ENCODE measurements at places on chromosomes 3 and 15. TPM values are rescaled to one million over a fixed set of nuclear protein-coding genes. Genes with fewer than 3 reads are reported as not detected.

GRCh38 chr3:33687406-33688010 lies 30.5 kb downstream of the CLASP2 start:
- DNase-seq = no peak

DNA sequence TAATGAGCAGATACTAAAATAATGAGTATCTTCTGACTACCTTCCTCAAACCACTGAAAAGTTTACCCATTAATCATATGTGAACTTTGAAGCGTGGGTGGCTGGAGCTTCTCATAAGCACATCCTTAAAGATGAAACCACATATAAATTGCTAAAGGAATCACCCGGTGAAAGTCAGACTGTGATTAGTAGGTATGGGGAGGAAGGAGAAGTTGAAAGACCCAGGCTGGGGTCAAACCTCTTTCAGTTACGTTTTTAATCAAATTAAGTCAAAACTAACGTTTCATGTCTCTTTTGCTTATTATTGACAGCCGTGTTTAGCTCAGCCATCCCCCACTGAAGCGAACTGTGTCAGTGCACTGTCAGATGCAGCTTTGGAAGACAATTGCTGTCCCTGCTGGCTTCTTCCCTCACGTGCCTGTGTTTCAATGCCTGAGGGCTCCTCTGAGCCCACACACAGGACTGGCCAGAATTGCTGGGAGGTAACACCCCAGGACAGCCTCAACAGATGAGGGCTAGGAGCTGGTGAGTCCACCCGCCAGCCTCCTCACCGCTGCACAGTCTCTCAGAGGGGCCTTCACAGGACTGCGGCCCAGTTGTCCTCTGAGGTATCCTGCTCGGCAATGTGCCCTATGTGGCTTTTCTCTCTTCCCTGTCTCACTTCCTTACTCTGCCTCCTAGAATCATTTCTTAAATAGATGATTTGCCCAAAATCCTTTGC lies 29.3 kb upstream of the SH3BP5 start:
- DNase-seq = peak; percentile 44

- no peak for DNase-seq
Measured at GRCh38 chr3:143410259-143410658, 290.7 kb downstream of the CHST2 start.

The MUC20 gene
- total RNA-seq = 4.6 TPM

DNA sequence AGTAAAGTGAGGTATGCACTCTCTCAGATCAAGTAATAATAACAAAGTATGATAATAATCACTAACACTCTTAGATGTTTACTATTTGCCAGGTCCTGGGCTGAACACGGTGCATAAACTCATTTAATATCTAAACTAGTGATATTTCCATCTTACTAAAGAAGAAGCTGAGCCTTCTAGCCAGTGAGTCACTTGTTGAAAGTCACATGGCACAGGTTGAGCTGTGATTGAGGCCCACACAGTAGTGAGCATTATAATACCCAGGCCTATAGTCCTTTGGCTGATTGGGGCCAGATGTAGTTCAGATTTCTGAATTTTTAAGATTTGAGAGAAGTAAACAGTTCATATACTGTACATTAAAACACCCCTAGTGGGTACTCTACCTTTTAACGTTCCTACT lies 93.2 kb upstream of the CCDC80 start:
- DNase-seq = no peak

The BCL2A1 gene
- 189 TPM for total RNA-seq

DNA sequence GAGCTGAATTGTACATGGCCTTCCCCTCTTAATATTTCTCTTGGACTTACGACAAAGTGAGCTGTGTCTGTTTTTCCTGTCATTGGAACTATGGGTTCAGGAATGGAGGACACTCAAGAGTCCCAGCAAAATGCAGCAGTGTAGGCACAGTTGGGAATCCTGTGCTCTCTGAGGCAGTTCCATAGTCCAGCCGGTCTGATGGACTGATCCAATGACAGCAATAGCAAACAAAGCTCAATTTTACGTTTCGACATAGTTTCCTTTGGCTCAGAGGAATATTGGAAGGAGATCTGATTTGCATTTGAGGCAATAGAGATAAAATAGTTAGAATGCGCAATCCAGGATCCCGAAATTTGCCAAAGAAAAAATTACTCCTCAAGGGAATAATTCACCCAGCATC lies 276.9 kb upstream of the CNTN3 start:
- DNase-seq = no peak

GRCh38 chr3:192481638-192482037 lies 245.7 kb downstream of the FGF12 start:
- no peak for DNase-seq

- no peak for DNase-seq
Measured at GRCh38 chr15:50050986-50051743, 67.9 kb downstream of the ATP8B4 start.

The RPSA gene
- total RNA-seq = 2,952 TPM

The ACTC1 gene
- not detected for total RNA-seq

The FETUB gene
- total RNA-seq = not detected

The IQCH gene
- total RNA-seq = 1.1 TPM

DNA sequence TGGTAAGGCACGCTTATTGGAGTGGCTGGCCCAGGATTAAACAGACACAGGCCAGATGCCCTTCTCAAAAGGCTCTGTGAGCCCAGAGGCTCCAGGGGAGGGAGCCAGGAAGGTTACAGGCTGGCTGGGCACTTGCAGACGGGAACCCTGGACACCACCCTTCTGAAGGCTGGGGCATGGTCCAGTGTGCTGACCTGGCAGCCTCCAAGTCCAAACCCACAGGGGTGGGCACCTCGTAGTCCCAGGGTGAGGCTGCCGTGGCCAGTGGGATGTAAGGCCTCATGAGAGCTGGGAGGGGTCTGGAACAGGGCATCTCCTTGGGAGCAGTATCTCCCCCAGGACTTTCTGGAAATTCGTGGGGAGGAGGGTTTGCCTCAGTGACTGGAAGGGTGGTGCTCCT lies 19.6 kb downstream of the EFCC1 start:
- DNase-seq = no peak

GRCh38 chr3:39038165-39038564 lies 13.6 kb downstream of the SCN11A start:
- DNase-seq = no peak

- DNase-seq = no peak
Measured at GRCh38 chr15:88255484-88256278, 858 bp downstream of the NTRK3 start.
